ENCODE measurements at places on chromosomes 12 and 14.

- DNase-seq = no peak
These were observed 65.1 kb upstream of the SRSF5 start for GRCh38 chr14:69701857-69702256.

DNA sequence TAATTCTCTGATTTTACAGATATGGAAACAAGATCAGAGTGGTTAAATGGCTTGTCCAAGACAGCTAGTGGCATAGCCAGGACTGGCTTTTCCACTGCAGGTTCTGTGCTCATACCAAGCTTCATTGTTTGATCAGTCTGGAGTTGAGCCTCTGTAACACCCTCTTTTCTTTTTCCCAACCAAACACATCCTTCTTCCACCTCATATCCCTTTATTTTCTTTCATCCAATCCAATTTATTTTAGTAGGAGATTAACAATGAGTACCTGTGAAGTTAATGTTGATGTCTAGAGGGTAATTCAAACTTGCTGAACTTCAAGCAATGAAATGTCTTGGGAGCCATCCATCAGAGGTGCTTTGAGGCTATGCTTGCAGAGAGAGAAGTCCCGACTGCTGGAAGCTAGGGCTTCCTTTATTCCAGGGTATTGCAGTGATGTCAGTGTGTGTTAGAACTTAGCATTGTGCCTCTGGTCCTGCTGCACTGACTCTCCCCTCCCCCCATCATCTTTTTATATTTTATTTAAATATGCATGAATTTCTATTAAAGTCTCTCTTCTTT is 452.1 kb upstream of the PDE3A start:
- DNase-seq = no peak

DNA sequence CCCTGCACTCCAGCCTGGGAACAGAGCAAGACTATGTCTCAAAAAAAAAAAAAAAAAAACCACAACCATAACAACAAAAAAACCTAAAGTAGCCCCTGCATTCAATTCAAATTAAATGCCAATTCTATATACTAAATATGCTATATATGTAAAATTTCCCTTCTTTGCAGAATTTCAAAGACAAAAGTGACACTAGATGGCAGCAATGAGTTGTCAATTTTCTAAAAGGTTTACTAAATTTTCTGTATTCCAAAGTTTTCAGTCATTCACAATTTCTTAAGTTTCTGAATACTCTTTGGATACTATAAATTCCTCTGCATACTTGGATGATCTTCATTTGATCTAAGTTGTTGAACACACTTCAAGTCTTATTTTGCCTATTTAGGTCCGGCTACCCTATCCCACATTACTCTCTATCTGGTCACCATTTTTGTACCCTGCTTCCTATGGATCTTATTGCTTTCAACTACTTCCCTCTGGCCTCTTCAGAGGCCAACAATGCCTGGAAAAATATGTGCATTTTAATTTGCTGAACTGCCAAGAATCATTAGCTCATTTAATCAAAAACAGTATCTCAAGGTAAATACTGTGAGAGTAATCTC is 27.9 kb downstream of the HNRNPC start:
- DNase-seq = no peak

- DNase-seq = no peak
These were observed 198.0 kb downstream of the CACNA1C start for GRCh38 chr12:2250797-2251196.

GRCh38 chr12:116701432-116701831 is 36.4 kb downstream of the SPRING1 start:
- no peak for DNase-seq

DNA sequence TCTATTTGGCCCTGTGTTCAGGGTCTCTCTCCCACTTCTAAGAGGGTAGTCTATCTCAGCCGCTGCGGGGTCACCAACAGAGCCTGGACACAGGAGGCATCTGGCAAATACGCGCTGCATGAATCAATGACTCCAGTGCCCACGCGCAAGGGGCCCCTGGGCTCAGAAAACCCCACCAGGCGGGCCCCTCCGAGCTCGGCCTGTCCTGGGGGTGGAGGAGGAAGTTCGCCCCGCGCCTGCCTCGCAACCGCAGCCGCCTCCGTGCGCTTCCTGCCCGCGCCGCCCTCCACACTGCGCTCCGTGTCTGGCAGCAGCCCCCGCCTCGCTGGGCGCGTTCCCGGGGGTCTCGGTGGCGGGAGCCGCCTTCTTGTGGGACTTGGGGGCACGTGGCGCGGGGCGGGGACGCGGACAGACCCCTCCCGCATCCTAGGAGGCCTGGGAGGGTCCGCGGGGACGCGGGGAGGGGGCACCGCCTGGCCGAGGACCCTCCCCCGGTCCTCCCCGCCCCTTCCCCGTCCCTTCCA is 811 bp upstream of the FBRSL1 start:
- DNase-seq = peak; percentile 20

DNA sequence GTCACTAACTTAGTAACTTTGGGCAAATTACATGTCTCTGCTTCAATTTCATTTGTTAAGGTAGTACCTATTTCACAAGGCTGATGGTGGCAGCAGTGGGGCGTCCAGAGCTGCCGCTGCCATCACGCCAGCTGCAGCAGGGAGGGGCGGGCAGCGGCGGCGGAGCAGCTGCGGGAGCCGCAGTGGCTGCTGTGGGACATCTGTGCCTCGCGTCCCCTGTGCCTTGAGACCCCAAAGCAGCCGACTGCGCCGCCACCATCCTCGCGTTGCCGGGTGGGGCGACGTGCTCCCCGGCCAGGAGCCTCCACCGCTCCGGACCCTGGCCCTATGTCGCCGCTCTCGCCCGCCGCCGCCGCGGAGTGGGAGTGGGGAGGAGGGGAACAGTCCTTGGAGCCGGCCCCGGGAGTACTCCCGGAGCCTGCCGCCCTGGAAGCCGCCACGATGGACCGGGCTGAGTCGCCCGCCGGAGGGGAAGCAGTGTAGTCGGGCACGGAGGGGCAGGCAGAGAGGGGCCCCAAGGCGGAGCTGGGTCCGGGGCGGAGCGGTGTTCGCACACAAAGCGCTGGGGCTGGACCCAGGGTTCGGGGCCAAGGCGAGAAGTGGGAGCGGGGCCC is 51.4 kb downstream of the A2M start:
- DNase-seq = peak; percentile 17

- DNase-seq = no peak
These were observed 60.4 kb upstream of the SINHCAF start for GRCh38 chr12:31386364-31386777.

DNA sequence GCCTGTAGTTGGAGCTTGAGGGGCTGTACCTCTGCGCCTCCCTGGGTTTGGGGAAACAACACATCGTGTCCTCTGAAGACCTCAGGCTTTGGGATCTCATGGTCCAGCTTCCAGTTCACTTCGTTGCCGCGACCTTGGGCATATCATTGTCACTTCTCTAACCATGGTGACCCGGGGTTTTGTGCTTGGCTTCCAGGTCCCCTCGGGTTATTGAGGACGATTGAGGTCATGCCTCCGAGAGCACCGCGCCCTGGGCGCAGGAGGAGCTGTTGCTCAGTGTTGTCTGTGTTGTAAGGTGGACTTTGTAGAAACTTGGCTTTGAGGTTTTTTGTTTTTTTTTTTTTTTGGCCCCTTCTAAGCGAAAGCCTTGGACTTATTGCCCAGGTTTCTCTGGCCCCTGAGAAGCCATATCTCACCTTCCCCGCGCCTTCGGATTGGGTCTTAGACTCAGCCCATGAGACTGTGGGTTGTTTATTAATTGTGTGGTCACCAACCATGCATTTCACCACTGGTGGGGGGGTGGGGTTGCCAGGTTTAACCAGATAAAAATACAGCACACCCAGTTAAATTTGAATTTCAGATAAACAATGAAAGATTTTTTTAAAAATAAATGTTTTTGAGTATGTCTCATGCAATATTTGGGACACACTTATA is 2.6 kb downstream of the BCL7A start:
- DNase-seq = no peak

DNA sequence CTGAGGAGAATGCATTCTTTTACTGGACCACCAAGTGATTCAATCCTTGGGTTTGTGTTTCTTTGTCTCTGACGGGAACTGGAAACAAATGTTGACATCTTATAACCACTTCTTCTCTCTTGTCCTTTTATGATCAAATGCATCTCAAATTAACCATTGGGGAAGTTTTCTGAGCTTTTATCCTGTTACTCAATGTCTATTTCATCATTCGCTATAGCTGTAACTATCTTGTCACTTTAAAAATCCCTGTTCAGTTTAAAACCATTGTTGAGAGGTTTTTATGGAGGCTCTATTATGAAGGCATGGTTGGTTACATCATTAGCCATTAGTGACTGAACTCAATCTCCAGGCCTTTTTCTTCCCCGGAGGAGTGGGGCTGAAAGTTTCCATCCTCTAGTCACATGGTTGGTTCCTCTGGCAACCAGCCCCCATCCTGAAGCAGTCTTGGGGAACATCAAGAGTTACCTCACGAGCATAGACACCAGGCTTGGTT is 2.7 kb upstream of the CLEC6A start:
- DNase-seq = no peak

- no peak for DNase-seq
These were observed 322 bp downstream of the SLC39A9 start for GRCh38 chr14:69398818-69399210.

GRCh38 chr14:86311151-86311550 is 781.2 kb downstream of the FLRT2 start:
- no peak for DNase-seq

DNA sequence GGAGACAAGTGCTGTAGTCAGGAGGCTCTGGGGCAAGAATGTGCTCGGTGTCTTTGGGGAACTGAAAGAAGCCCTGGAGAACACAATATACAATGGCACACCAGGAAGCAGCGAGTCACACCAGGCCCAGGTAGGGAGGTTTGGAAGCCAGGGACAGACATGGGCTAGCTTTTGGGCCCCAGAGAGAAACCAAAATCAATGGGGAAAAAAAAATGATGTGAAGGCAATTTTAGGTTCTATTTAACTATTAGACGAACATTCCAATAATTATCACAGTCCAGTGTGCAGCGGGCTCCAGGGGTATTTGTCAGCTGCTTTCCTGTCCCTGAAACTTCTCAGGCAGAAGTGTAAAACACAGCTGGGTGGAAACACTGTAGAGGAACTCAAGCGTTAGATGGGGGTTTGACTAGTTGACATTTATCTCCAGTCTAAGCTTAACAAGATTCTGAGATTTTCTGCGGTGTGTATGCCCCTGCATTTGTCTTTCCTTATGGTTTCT is 21.8 kb upstream of the EGLN3 start:
- DNase-seq = no peak

DNA sequence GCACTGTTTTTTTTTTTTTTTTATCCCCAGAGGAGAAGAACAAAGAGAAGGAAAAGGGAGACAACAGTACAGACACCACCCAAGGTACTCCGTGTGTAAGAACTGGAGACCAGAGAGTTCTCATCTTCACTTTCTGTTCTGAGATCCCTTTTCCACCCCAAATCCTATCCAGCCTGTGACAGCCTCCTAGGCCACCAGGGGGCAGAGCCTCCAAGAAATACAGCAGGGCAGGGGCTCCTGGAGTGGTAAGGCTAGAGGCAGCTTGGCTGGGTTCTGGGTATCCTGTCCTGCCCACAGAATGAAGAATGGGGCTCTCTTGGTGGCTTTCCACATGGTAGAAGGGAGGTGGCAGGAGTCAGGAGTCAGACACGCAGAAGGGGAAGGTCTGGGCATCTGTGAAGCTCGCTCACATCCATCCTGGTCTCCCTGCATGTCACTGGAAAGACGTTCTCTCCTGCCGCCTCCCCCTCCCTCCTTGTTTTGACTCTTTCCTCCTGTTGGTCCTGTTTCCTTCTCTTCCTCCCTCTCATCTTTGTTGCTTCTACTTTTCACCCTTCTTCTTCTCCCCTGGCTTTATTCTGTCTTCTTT is 12.0 kb downstream of the CLSTN3 start:
- peak; percentile 42 for DNase-seq

GRCh38 chr12:116116650-116117424 is 160.7 kb downstream of the MED13L start:
- no peak for DNase-seq

DNA sequence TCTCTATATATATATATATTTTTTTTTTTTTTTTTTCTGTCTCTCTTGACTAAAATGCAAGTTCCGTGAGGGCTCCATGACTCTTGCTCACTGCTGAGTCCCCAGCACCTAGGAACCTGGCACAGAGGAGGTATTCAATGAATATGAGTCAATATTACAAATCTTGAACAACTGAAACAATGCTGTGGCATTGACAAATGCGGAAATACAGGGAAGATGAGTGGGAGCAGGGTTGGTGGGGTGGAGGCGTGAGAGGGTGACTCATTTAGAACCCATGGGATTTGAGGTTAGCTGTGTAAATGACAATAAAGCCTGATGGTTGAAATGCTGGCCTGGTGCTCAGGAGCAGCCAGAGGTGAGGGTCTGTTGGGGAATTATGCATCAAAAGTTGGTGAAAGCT is 121.7 kb upstream of the FUT8 start:
- no peak for DNase-seq

DNA sequence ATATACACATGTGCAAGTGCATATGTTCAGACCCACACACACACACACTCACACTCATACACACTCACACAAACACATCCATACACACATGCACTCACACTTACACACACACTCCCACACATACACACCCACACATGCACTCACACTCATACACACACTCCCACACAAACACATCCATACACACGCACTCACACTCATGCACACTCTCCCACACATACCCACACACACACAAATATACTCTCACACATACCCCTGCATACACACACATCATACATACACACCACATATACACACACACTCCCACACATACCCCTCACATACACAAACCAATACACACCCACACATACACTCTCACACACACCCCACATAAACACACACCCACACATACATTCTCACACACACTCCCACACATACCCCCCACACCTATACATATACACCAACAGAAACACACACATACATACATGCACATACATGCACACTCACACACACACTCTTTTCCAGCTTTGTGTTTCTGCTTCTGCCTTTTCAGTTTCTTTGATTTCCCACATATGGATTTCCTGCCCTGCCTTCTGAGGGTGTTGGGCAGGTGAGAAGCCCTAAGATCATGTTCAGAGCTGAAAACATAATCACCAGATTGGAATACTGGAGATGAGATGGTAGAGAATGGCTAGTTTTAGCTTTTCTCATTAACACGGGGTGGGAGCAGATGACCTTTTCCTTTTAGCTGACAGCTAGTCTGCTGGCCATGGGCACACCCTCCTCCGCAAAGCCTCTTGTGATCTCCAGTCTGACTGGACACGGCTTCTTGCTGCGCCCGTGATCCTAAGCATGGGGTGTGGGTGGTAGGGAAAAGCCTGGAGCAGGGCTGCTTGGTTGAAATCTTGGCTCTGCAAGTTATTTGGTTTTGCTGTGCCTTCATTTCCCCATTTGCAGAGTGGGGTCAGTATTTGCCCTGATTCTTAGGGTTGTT is 214.0 kb downstream of the CHST11 start:
- DNase-seq = no peak

- DNase-seq = no peak
These were observed 19.0 kb downstream of the NINJ2 start for GRCh38 chr12:644303-644639.

DNA sequence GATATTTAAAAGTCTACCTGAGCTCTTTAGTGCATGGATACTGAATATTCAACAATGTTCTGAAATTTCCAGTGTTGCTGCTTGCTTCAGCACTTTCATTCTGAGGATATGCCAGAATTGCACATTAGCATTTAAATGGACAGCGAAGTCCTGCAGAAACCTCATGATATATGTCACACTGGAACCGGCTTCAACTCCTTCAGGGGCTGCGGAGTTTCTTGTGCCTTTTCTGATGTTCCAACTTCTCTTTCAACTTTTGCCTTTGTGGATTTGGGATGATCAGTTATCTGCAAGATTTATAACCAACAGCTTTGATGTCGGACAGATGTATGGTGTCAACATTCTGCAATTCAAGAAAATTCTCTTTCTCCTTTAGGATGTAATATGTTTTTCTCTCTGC is 142.5 kb upstream of the LMNTD1 start:
- DNase-seq = no peak

GRCh38 chr14:33740531-33740930 is 210.3 kb downstream of the EGLN3 start:
- DNase-seq = no peak
